Left ventricle myocardium inferior (tissue), 1 donor: ENCODE measurements at places on chromosomes 2 and 18.

DNA sequence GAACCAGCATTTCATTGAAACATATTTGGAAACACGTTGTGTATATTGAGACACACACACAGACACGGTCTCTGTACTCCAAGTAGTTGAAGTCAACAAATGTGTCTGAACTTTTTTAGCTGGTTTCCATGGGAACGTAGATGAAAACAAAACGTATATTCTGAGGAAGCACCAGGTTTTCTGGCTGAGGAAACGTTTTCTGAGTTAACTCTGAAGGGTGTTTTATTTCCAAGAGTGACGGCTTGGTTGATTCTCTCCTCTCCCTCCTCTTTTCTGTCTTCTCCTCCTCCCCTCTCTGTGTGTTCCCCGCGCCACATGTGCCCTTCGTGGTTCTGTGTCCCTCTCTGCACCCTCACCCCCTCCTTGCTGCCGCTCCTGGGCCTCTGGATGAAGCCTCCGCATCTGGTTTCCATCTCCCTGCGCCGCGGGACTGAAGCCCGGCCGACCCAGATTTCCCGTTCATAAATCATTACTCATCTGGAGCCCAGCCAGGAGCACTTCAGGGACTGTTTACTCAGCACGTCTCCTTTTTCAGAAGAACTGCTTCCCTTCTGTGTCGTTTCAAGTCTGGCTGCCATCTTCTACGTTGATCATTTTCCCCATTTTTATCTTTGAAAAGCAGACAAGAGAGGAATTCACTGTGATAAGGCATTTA is 122.7 kb downstream of the COL6A3 start:
- DNase-seq, result peak; percentile 95

- peak; percentile 33 for DNase-seq
Observed at GRCh38 chr2:152407204-152407721, 72.3 kb downstream of the FMNL2 start.

- no peak for DNase-seq
Observed at GRCh38 chr2:127091886-127092285, 15.1 kb downstream of the BIN1 start.

GRCh38 chr2:182445391-182445965 is 18.6 kb upstream of the PDE1A start:
- no peak for DNase-seq

DNA sequence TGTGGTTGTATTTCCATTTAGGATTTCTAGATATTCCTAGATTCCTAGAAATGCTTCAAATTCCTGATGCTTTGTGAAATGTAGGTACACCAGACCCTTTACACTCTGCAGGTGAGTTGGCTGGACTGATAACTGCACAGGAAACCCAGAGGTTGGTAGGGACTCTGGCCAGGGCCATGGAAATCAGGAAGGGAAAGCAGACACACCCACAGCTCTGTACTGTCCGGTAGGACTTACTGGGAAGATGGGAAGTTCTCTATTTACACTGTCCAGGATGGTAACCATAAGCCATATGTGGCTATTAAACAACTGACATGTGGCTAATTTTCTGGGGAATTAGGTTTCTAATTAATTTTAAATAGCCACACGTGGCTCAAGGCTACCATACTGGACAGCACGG is 31.4 kb downstream of the NEMP2 start:
- no peak for DNase-seq

DNA sequence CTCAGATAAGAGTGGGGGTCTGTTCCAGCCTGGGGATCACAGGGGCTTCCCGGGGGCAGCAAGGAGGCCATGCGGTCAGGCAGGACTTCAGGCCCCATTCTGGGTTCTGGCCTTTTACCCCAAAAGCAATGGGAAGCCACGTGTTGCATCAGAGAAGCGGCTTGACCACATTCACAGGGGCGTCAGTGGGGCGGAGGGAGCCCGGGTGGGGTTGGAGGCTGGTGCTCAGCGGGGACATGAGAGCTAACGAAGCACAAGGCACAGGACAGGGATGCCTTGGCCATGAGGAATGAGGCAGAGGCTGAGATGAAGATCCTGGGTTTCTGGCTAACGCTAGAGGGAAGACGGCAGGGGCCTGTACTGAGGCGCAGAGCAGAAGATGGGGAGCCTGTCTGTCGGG is 6.1 kb downstream of the HJURP start:
- no peak for DNase-seq

DNA sequence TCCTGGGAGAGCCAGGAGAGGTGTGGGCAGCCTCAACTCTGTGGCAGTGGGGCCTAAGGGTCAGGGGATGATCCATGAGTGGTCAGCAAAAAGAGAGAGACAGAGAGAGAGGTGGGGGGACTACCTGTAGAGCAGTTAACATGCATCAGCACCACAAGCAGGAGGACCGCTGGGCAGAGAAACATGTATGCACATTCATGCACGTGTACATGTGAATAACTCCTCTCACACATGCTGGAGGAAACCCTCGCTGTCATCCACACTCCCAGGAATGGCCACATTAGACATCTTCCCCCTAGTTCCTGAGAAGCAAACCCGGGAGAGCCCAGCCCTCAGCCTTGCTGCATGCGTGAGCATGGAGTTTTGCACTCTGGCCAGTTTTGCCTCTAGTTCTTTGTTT is 166.1 kb downstream of the SMAD7 start:
- peak; percentile 9 for DNase-seq

GRCh38 chr18:32919799-32920198 is 147.0 kb upstream of the KLHL14 start:
- DNase-seq, result no peak

DNA sequence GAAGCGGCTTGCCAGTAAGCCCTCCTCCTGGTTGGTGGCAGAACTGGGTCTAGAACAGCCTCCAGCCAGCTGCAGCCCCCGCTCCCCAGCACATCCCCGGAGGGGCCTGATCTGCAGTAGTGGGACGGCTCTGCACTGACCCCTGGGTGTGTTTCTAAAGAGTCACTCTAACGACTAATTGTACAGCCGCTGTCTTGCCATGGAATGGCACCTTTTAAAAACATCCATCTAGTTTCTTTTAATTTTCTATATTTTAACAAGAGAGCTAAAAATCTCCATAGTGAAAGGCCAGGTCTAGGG is 82.0 kb downstream of the MTCL1 start:
- DNase-seq, result no peak

- DNase-seq, result peak; percentile 23
Observed at GRCh38 chr18:59606193-59607077, 90.8 kb downstream of the CCBE1 start.

DNA sequence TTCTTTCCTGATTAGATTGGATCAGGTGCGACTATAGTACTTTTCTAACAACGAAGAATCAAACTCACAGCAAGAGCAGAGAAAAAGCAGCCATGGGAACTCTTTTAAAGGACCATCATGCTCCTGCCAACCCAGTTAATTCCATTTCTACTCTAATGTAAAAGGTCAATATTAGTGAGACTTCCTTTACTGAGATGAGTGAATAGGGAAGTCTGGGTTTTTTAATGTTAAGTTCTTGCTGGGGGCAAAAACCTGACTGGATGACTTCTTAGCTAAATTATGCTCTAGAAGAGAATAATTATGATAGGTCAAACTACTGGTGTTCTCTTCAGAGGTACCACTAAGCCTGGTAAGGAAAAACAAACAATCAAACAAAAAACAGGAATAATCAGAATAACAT is 8.4 kb downstream of the SRBD1 start:
- DNase-seq, result no peak

- DNase-seq, result no peak
Observed at GRCh38 chr18:13615432-13615861, 110.9 kb downstream of the FAM210A start.

DNA sequence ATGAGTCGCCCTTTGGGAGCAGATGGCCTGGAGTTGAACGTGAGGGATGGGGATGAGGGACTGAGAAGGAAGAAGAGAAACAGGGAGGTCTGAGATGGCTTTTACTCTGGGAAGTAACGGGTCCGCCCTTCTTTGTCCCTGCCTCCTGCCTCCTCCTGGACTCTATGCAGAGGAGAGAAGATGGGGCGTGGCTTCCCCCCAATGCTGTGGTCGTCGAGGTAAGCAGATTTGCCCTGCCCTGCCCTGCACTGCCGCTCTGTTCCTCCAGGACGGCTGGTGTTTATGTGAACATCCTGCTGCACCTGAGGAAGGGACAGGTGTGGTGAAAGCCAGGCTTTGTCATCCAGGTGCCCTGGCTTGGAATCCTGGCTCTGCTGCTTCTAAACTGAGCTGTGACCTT is 13.5 kb upstream of the NTSR2 start:
- DNase-seq, result no peak

GRCh38 chr18:50716902-50717301 is 102.9 kb downstream of the MRO start:
- no peak for DNase-seq

- DNase-seq, result no peak
Observed at GRCh38 chr2:98295275-98295674, 51.0 kb upstream of the CNGA3 start.
